ENCODE measurements at places on chromosomes 5 and 9. TPM values are rescaled to one million over a fixed set of nuclear protein-coding genes. Genes with fewer than 3 reads are reported as not detected.

SLC34A3 gene
- not detected for total RNA-seq

QSOX2 gene
- 17.0 TPM for total RNA-seq

TNFAIP8 gene
- 178 TPM for total RNA-seq

IFNA21 gene
- not detected for total RNA-seq

ADGRV1 gene
- total RNA-seq: not detected

ENC1 gene
- 0.60 TPM for total RNA-seq

KCNMB1 gene
- total RNA-seq: not detected

CAMK4 gene
- total RNA-seq: 66.6 TPM

SMC2 gene
- 71.6 TPM for total RNA-seq

PCDHGA8 gene
- total RNA-seq: not detected

CDC26 gene
- 35.1 TPM for total RNA-seq

RNF183 gene
- total RNA-seq: not detected

TRIM7 gene
- 0.68 TPM for total RNA-seq

TPM2 gene
- total RNA-seq: 4.6 TPM

DMRT3 gene
- not detected for total RNA-seq

SPRY4 gene
- total RNA-seq: 1.4 TPM

PCDHGB3 gene
- not detected for total RNA-seq

C9orf153 gene
- not detected for total RNA-seq

CCNJL gene
- not detected for total RNA-seq

PCDHGA4 gene
- not detected for total RNA-seq

IL7R gene
- 117 TPM for total RNA-seq

GARIN3 gene
- total RNA-seq: 0.46 TPM

CCNI2 gene
- total RNA-seq: 8.4 TPM

SPATA31D4 gene
- total RNA-seq: not detected

HTR4 gene
- total RNA-seq: not detected

AMACR gene
- total RNA-seq: 10.5 TPM

SHISAL2B gene
- total RNA-seq: not detected

TEK gene
- not detected for total RNA-seq
